ENCODE measurements at places on chromosomes 5 and 9. TPM values are rescaled to one million over a fixed set of nuclear protein-coding genes. Genes with fewer than 3 reads are reported as not detected.

- DNase-seq: no peak
Measured at GRCh38 chr9:21684831-21685362, 117.5 kb upstream of the MTAP start.

- DNase-seq: no peak
Measured at GRCh38 chr5:73242735-73243134, 69.7 kb downstream of the TMEM174 start.

DNA sequence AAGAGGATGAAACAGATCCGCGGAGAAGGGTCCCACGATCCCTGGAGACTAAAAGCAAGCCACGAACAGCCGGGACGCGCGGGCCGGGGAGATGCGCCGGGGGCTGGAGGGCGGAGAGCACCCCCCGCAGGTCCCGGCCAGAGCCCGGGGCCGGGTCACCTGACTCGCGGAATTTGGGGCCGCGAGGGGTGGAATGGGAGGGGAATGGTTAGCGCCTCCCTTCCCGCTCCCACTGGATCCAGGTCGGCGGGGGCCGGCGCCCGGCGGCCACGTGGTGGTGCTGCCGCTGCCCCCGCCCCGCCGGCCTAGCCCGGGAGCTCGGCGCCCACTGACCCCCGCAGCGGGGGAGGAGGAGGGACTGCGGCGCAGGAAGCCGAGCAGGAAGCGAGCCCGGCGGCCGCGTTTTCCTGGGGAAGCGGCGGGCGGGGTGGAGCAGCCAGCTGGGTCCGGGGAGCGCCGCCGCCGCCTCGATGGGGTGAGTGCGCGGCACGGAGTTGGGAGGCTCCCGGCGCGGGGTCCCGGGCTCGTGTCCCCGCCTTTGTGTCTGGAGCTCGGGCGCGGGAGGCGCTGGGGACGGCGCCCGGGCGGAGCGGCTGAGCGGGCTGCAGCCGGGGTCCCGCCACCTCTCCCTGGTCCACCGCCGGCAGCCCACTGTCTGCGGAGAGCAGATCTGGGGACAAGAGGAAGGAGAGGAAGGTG is at the start of gene RAI14:
RAI14 (plus strand) TSS at position 328 of the 699 bp plus-strand sequence. CDS start 30,592 bp downstream, outside the sequence.
- DNase-seq: peak; percentile 87

C5orf58 gene
- total RNA-seq: not detected

FGF1 gene
- 0.63 TPM for total RNA-seq

PHYKPL gene
- 12.3 TPM for total RNA-seq

GRM6 gene
- total RNA-seq: not detected

Measured in Daoy (cell line).